Activated CD4-positive, CD25-positive, alpha-beta regulatory T cell (primary cell): ENCODE measurements at places on chromosomes 2 and 18.
A peak's percentile ranks its signal among the peaks of the same experiment; 100 is the strongest.

- no peak for DNase-seq
These were observed 354.8 kb downstream of the MEIS1 start for GRCh38 chr2:66789741-66790140.

DNA sequence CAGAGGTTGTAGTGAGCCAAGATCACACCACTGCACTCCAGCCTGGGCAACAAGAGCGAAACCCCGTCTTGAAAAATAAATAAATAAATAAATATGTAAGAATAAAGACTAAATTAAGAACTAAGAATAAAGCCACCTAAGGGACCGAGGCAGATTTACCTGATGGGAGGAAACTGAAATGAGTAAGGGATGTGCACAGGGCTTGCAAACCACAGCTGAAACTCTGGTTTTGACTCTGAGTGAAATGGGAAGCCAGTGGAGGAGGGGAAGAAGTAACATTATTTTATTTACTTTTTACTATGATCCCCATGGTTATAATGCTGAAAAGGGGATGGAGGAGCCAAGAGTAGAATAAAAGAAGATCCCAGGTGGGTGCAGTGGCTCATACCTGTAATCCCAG lies 107.3 kb downstream of the CABYR start:
- DNase-seq, result no peak

GRCh38 chr18:12318857-12319256 lies 10.8 kb downstream of the TUBB6 start:
- no peak for DNase-seq

- DNase-seq, result no peak
These were observed 237.3 kb upstream of the KLHL14 start for GRCh38 chr18:33010149-33010548.

- DNase-seq, result no peak
These were observed 46.6 kb downstream of the KCMF1 start for GRCh38 chr2:85017411-85018048.

DNA sequence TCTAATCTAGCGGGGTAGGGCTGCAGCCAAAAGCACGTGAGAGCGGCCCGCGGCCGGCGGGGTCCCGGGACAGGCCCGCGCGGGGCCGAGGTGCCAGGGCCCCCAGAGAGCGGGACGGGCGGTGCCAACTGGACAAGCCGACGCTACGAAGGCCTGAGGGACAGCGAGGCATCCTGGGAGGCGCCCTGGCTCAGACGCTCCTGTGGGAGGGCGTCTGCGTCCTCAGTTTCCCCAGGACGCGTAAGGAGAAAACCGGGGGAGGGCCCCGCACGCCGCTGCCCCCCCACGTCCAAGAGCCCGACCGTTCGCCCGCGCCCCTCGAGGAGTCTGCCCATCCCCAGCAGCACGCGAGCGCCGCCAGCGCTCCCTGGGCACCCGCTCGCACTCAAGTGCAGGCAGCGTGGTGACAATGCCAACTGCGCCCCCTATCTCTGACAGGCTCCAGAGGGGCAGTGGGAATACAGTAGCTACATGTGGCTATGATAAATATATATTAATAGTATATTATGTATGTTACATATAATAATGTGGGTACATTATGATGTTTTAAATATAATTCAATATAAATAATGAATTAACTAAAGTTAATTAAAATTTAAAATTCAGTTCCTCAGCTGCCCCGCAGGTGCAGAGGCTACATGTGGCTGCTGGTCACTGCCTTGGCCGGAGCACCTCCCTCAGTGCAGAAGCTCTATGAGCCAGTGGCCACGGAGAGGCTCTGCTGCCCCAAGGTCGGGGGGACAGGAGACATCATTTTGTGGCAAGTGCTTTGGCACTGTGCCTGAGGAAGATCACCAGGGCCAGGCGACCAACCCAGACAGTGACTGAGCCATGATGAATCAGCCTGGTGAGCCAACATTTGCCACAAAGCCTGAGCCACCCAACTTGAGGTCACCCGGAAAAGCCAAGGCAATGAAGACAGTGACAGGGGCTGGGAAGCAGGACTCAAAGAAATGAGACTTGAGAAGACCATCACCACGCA lies 5.5 kb upstream of the SFT2D3 start:
- no peak for DNase-seq

DNA sequence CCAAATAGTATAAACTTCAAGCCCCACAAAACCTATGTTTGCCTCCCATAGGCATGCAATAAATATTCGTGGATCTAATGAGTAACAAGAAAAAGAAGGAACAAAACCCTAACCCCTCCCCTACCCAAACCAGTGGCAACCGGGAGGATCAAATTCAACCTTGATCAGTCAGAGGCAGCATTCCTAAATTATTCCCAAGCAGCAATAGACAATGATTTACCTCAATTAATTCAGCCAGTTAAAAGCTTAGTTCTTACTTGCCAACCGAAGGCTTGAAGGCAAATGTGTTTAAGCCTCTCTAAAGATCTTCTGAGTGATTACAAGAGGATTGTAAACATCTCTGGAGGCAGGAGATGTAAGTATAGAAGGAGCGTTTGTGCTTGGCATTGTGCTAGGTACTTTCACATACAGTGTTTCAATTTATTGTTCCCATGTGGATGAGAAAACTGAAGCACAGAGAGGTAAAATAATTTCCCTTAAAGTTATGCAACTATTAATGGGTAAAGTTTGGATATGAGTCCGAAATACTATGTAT lies 197.7 kb downstream of the MTX2 start:
- DNase-seq, result no peak

- DNase-seq, result no peak
These were observed 1.5 kb upstream of the WNT10A start for GRCh38 chr2:218878926-218879761.

GRCh38 chr2:208245746-208246145 lies 9.1 kb downstream of the IDH1 start:
- no peak for DNase-seq

DNA sequence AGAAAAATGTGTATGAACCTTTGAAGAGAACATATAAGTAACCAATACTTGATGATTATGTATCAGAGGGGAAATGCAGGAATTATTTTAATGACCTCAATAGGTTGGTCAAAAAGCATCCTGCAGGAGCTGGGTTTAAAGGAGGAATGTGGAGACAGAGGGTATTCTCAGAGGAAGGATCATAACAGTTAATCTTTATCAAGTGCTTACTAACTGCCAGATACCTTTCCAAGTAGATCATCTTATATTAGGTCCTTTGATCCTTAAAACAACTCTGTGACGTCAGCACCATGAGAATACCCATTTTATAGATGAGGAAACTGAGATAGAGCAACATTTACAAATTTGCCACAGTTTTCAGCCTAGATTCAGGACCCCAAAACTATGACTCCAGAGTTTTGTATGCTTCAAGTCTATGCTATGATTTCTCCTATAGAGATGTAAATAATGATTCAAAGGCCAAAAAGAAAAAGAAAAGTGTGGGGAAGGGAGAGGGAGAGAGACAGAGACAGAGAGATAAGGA lies 3.0 kb downstream of the RFTN2 start:
- no peak for DNase-seq

- peak; percentile 1 for DNase-seq
These were observed 138.1 kb downstream of the WDR7 start for GRCh38 chr18:56789004-56789888.

DNA sequence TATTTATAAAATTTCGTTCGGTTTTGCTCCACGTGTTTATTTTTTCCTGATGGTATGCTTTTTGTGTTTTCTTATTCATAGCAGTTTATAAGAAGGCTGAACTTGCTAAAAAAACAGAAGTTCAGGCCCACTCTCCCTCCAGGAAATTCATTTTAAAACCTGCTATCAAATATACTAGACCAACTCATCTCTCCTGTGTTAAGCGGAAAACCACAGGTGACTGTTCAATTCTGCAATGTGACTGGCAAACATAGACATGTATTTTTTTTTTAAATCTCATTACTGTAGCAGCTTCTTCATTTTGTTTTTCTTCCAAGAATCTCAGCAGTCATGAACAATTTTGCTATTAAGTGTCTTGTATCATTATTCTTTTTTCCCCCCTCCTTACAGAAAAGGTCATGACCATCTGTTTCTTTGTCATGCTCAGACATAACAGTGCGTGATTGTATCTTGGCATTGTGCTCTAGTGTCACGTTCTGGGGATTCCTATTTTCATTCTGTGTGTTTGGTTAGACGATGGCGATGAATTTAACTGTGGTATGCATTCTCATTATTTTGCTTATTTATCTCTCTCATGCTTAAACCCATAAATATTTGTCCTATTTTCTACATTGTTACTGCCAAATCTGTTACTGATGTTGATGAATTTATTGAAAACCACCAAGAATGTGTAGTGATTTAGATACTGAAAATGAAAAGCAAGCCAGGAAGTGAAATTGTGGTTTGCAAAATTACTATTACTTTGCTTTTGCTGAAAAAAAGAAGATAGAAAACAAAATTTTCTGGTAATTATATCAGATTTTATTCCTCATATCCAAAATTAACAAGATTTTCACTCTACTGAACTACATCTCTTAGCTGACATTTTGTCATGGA lies 74.6 kb upstream of the UNC80 start:
- DNase-seq, result no peak

GRCh38 chr2:168245074-168245825 lies 2.1 kb downstream of the STK39 start:
- DNase-seq, result no peak

DNA sequence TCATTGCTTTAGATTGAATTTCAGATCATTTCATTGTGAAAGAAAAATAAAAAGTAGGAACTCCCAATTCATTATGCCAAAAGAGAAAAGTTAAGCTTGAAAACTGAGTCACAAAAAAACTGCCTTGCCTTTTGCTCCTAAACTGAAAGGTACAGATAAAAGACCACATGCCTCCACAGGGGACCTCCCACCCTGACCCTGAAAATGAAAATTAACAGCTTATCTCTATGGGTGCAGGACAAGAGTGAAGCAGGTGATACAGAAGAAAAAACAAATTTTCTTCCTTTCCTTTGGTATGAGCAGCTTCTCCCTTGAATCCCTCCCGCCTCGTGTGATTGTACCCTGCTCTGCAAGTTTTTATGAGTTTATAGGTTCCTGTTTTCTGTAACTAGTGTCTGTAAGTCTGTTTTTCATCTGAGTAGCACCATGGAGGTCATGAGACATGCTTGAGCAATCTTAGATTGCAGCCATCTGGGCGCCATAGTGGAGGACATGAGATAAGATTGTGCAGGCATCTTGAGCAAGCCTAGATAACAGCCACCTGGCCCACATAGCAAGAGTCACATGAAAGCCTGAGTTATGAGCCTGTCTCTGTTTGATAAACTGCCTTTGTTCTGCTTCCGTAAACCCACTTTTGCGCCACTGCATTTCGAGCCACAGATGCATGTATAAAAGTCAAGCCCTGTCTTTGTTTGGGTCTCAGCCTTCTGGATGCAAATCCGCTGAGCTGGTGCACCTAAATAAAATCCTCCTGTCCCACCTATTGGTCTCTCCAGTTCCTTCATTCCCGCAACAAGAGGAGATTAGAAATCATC lies 56.2 kb upstream of the DYNC1I2 start:
- DNase-seq, result no peak

GRCh38 chr2:206201075-206201848 lies 41.6 kb downstream of the EEF1B2 start:
- DNase-seq, result no peak

GRCh38 chr2:201151127-201151981 lies 31.6 kb upstream of the CASP10 start:
- DNase-seq, result no peak

DNA sequence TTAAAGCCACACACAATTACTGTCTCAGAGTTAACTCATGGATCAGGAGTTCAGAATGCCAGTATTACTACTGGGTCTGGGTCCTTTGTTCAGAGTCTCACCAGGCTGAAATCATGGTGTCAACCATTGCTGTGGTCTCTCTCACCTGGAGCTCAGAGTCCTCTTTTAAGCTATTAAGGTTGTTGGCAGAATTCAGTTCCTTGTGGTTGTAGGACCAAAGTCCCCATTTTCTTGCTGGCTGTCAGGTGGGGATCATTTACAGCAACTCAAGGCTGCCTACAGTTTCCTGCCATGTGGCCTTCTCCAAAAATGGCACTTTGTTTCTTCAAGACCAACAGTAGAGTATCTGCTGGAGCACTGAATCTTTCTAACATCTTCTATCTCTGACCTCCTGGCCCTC lies 113.5 kb downstream of the EXOC6B start:
- DNase-seq, result no peak

DNA sequence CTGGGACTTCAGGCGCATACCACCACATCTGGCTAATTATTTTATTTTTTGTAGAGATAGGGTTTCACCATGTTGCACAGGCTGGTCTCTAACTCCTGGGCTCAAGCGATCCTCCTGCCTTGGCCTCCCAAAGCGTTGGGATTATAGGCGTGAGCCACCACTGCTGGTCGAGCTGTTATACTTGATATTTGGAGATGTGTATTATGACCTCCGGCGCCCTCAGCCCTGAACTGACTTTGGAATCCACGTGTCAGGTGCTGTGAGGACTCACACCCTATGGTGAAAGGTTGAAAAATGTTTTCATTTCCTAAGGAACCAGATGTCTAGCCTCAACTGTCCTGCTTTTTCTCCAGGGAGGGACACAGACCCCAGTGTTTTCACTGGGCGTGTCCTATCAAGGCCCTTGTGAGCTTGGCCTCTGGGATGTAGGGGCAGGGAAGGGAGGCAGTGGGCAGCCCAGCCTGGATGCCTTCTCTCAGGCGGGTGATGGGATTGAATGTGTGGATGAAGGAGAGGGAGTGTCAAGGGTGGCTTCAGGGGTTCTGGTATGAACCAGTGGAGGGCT lies 56.4 kb upstream of the HAAO start:
- no peak for DNase-seq

- DNase-seq, result no peak
These were observed 2.9 kb downstream of the GPR45 start for GRCh38 chr2:105244451-105244850.

DNA sequence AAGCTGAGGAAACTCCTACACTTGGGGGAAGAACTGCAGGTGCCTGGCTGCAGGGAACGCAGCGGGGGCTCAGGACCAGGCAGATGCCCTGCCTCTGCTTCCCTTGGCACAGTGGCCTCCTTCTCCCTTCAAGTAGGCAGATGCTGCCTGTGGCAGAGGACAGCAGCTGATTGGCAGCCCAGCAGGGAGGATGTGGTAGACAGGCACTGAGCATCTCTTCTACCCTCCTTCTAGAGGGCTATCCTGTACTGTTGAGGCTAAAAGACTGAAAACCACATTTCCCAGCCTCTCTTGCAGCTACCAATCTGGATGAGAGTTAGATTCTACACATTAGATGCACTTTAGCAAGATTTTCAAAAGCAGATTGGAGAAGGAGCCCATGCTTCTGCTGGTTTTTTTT lies 105.7 kb downstream of the MSH2 start:
- DNase-seq, result no peak

DNA sequence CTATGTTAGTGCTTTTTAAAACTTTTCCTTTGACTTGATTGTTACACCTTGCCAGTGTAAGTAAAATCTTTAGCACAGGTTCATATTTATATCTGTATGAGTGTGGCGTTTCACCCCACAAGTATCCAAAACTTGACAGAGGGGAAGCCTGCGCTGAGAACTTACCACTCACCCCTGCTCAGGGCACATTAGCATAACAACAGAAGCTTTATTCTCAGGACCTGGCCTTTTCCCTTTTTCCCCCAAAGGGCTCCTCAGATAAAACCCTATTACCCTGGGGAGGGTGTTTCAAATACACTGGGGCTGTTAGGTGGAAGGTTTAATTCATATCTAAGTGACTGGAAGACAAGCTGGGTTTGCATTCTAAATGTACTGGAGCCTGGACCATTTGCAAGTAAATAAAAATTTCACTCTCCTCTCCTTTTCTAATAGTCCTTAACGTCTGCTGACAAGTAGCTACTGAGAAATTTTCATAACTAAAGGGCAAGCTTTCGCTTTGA lies 276.6 kb downstream of the RNF152 start:
- DNase-seq, result no peak
